ENCODE measurements at places on chromosomes 1 and 21.

- DNase-seq: no peak
Observed at GRCh38 chr1:185426848-185427247, 109.8 kb upstream of the IVNS1ABP start.

- no peak for DNase-seq
Observed at GRCh38 chr1:25613091-25613490, 3.5 kb upstream of the MAN1C1 start.

DNA sequence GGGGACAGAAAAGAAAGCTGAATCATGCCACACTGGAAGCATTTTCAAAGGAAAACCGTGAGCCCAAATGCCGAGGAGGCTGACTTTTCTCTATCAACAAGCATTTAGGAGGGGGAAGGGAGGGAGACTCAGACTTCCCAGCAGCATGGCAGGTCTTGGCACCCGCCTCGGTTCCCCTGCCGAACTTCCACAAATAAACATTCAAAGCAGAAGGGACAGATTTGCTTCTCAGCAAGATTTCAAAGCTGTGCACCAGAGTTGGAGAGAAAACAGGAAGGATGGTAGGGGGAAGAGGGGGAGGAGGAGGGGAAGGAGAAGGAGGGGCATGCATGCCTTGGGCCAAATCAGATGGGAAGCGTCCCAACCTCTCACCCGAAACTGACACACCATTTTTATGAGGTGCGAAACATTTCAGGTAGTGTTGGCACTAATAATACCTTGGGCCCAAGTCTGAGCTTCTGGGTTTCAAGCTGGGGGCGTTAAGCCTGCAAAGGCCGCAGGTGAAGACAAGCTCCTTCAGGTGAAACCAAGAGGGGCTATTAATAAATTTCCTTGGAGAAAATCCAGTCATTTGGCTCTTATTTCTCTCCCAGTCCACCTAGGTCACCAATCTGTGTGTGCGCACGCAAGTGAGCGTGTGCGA lies 26.4 kb downstream of the ABCA4 start:
- no peak for DNase-seq

GRCh38 chr1:33824321-33824720 lies 39.6 kb upstream of the HMGB4 start:
- no peak for DNase-seq

- DNase-seq: no peak
Observed at GRCh38 chr1:179094818-179095217, 12.9 kb downstream of the TOR3A start.

DNA sequence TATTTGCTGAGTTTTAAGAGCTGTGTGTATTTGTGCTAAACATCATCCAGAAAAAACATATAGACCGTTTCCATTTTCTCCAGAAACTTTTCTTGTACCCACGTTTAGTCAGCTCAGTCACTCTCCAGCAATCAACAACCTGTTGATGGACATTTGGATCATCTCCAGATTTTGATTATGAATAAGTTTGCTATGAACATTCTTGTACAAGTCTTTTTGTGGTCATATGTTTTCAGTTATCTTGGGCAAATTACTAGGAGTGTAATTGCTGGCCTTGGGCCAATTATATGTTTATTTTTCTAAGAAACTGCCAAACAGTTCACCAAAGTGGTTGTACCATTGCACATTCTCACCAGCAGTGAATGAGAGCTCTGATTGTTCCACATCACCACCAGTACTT lies 221.8 kb downstream of the CENPF start:
- DNase-seq: no peak

GRCh38 chr1:117607471-117607870 lies 1.6 kb downstream of the TENT5C start:
- DNase-seq: no peak

- no peak for DNase-seq
Observed at GRCh38 chr1:233331676-233332519, 4.4 kb downstream of the MAP3K21 start.

DNA sequence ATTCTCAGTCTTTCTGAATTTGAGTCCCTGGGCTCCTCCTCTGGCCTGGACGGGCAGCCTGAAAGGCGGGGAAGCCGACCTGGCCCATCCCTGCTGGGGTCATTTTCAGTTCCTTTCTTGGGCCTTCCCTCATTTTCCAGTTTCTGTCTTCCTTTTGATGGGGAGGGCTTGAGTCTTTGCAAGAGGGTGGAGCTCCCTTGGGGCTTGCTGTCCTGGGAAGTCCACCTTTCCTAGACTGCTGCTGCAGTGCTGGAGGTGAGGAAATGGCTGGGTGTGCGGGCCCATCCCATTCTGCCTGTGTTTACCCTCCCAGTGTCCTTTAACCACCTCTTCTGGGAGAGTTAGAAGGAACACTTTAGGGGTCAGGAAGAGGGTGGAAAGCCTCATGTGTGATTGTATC lies 40.4 kb upstream of the SYNC start:
- DNase-seq: no peak

DNA sequence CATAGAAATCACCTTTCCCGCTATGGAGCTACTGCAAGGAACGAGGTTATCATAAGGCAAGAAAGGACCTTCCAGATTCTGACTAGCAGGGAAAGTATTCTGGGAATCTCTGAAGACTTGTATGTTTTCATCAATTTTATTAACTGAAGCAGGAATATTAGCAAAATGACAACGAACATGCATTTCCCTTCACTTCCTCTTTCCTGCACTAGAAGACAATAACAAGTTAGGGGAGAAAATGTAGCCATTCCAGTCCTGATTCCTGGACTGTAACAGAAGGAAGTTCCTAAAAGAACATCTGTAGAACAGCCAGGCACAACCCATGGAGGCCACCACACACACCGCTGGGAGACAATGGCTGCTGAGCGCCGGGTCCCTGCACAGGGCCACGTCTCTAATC lies 106.8 kb downstream of the RAVER2 start:
- no peak for DNase-seq

- no peak for DNase-seq
Observed at GRCh38 chr1:34186741-34187494, 10.2 kb downstream of the C1orf94 start.

- no peak for DNase-seq
Observed at GRCh38 chr1:17540255-17541001, 930 bp downstream of the ARHGEF10L start.

GRCh38 chr1:228021355-228022030 lies 14.7 kb downstream of the WNT3A start:
- no peak for DNase-seq

DNA sequence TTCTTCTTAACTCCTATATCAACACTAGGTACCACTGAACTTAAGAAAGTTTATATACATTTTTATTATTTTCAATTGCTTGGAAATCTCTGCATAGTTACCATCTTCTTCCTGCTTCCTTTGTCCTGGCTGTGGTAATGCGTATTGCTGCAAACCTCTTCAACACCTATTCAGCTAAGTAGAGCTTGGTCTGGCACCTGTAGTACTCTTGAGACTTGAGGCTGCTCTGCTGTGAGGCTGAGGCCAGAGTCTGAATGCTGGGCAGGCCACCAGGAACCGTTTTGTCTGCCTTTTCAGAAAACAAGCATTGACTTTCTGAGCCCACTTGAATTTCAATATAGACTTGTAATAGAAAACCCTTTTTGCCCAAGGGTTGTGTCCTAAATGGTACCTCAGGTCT lies 52.0 kb upstream of the RGS2 start:
- DNase-seq: no peak

- no peak for DNase-seq
Observed at GRCh38 chr1:194776657-194777056, 1590.2 kb upstream of the B3GALT2 start.

GRCh38 chr21:42796327-42797062 lies 82.8 kb downstream of the WDR4 start:
- no peak for DNase-seq

DNA sequence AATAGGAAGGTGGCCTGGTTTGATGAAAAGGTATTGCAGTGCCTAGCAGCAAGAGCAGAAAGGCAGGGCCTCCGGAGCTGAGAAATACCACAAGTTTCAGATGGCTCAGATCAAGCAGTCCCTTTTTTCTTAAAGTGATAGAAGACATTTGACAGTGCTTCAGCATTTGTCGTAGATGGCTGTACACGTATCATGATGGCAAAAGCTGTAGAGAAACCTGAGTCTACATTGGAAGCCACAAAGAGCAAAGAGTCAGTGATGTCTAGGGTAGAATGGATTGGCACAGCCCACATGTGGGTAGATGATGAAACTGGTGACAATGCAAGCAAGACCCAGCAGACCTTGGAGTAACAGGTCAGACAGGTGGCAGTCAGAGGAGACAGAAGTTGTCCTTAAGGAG lies 101.3 kb upstream of the ARTN start:
- no peak for DNase-seq

DNA sequence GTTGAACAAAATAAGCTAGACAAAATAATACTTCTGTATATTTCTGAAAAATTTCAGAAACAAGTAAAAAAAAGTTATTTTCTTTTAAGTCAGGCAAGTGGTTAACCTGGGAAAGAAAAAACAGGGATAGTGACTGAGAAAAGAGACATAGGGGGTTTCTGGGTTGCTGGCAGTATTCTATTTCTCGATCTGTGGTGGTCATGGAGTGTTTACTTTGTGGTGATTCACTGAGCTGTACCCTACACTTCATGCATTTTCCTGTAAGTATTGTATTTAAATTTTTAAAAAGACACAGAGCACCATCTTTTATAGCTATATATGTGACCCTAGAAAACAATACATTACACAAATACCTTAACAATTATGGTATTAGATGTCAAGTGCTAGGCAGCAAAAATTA lies 58.2 kb downstream of the ZNF644 start:
- no peak for DNase-seq

DNA sequence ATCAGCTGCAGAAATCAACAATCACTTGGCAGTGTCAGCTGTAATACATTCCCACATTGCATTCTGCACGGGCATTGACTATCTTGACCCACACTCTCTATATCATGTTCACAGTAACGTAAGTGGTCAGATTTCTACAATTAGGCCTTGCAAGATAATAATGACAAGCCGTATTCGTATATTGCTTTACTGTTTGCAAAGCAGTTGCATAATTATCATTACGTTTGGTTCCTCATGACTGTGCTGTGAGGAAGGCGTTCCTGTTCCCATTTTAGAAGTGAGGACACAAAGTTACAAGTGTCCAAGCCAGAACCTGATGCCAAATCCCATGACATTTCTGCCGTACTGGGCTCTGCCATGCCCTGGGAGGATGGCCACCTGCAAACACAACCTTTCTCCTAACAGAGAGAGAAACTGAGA lies 53.5 kb upstream of the TARBP1 start:
- no peak for DNase-seq

- DNase-seq: no peak
Observed at GRCh38 chr21:43764576-43765495, 11.3 kb downstream of the CSTB start.

DNA sequence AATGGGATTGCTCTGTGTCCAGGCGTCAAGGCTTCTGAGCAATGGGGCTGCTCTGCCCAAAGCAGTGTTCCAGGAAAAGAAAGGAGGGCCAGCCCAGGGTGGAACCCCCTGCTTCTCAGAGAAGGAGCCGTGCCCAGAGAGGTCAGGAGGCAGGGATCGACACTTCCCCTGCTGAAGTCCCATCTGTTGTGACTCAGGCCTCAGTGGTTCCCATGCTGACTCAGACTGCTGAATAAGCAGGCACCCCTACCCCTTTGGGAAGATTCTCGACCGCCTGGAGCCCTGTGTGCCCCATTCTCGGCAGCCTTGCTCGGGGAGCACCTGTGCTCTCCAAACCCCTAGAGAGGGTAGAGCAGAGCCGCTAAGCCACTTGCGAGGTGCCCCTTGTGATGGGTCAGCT lies 23.9 kb downstream of the PKP1 start:
- DNase-seq: no peak

- no peak for DNase-seq
Observed at GRCh38 chr1:78038071-78038470, 7.7 kb upstream of the GIPC2 start.

- DNase-seq: peak; percentile 22
Observed at GRCh38 chr1:26046246-26047095, 553 bp upstream of the SLC30A2 start.

GRCh38 chr1:241579434-241579833 lies 47.3 kb downstream of the KMO start:
- no peak for DNase-seq

- no peak for DNase-seq
Observed at GRCh38 chr1:245418077-245418476, 263.3 kb downstream of the KIF26B start.

GRCh38 chr1:201028461-201028889 lies 5.0 kb upstream of the KIF21B start:
- DNase-seq: no peak

DNA sequence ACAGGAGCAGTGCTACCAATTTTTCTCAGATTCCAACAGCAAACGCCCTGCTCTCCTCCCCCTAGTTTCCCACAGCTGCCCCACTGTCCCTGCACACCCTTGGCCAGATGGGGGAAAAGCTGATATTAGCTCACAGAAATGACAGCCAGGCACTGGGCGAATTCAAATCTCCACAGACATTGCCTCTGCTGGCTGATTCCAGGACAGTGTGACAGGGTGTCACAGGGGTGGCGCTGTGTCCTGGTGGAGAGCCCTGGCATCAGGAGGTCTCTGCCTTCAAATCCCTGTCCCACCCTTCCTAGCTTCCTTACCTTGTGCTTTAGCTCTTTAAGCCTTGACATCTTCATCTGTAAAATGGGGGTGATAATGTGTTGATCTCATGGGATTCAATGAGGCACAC lies 10.4 kb downstream of the OLIG1 start:
- no peak for DNase-seq

DNA sequence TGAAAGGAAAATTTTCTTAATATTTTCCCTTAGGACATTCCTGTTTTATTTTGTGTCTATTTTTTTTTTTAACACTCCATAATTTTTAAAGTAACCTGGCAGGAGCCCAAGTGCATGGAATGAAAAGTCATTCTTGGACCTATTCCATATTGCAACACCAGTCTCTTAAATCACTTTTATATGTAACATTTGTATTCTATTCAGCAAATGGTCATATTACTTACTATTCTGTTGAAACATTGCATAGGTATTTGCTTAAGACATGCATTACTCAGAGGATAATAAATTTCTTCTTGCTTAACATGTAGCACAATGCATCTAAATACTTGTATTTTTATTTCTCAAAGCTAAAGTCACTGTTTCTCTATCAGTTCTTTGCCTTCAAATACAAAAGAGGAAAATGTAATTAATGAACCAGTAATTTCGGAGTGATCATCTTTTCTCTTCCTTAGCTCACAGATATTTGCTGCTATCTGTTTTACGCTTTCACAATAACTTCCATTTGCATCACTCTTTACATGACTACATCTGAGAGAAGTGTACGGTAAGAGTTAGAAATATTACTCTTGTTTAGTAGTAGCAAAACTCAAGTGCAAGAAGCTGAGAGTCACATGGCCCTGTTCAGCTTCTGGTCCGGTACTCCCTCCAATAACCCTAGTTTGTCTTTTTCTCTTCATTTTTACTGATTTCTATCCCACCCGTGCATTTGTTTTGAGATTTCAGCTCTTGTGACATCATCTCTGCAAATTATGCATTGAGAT lies 394.8 kb downstream of the USP25 start:
- no peak for DNase-seq

GRCh38 chr1:203127666-203128430 lies at the start of gene ADORA1:
ADORA1 (plus strand) TSS chr1:203127726; CDS start chr1:203128842, 1,116 bp downstream.
- no peak for DNase-seq
